M059J (cell line): ENCODE measurements at places on chromosomes 5 and 9. TPM values are rescaled to one million over a fixed set of nuclear protein-coding genes. Genes with fewer than 3 reads are reported as not detected.

DNA sequence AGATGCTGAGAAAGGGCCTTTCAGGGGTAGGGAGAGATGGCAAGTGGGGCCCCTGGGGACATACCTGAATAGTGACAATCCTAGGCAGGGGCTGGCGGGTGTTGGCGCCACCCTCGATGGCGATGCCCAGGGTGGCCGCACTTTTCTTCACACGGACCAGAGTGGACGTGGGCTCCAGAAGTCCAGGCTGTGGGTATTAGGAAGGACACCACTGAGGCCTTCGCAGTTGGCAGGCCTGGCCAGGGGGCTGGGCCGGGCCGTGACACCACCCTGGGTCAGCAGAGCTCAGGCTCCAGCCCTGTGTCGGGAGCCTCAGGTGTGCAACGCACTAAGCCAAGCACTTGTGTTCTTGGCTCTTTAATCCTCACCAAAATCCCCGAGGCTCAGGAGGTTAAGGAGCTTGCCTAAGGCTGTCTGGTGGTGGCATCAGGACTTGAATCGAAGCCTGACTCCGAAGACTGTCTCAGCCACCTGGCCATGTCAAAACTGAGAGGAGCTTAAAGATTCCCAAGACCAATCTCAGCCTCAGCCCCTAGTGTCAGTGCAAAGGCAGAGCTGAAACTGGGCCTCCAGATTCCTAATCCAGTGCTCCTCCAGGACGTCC, 15.5 kb upstream of the AKNA start:
- no peak for DNase-seq

DNA sequence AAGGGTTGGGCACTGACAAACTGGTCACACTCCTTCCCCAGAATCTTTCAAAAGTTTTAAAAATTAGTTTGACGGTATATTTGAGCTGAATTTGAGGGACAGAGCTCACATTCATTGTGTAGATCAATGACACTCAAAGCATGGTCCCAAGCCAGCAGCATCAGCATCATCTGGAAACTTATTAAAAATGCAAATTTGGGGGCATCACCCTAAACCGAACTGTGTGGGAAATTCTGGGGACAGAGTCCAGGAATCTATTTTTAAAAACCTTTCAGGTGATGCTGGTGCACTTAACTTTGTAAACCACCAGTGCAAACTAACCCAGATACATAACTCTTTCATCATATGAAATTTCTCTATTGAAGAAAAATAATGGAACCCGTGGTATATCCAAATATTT, 58.1 kb upstream of the MTAP start:
- no peak for DNase-seq

- DNase-seq: no peak
Observed at GRCh38 chr5:148145916-148146315, 22.4 kb upstream of the SPINK14 start.

GRCh38 chr9:15295761-15296405, 11.1 kb downstream of the TTC39B start:
- DNase-seq: peak; percentile 88

GRCh38 chr5:53463909-53464621, 16.4 kb upstream of the FST start:
- peak; percentile 28 for DNase-seq

Gene GLT6D1
- total RNA-seq: not detected in 2 replicates

DNA sequence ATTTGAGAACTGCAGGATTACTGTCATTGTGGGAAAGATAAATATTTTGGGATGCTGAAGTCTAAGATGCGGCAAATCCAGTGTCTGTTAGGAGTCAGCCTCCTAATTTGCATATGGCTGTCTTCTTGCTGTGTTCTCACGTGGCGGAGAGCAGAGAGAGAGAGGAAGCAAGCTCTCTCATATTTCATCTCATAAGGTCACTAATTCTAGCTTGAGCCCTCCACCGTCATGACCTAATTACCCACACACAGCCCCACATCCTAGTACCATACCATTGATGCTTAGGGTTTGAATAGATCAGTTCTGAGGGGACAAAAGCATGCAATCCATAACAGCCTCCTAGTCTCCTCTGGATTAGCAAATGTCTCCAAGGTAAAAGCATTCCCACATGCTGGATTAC, 124.5 kb downstream of the CDH12 start:
- DNase-seq: no peak

Gene CCL19
- not detected in 2 replicates for total RNA-seq

DNA sequence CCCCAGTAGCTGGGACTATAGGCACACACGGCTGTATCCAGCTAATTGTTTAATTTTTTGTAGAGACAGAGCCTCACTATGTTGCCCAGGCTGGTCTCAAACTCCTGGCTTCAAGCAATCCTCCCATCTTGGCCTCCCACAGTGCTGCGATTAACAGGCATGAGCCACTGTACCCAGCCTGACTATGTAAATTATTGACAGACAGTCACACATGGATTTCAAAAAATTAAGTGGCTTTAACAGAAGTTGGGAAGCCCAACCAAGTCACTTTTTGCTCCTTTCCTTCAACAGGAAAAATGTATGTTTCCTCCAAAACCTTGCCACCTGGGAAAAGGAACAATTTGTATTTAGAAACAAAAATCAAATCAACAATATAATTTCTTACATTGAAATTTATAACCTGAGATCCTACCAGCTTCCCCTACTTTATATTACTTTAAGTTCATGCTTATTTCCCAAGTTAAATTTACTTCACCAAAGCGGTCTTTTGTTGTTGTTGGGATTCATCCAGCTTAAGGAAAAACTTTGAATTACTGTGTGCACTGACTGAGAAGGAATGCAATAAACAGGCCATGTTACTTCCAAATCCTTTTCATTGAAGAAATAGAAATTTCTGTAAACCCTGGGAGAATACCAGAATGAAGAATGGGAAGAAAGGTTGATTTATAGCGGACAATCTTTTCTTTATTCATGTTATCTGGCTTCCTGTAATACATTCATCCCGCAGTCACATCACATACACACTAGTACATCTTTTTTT, 8.6 kb downstream of the PCA3 start:
- peak; percentile 4 for DNase-seq
